Epithelial cell of alveolus of lung (primary cell): ENCODE measurements at places on chromosomes 5 and 9. TPM values are rescaled to one million over a fixed set of nuclear protein-coding genes. Genes with fewer than 3 reads are reported as not detected.

Gene CER1
- total RNA-seq = not detected in 2 replicates

Gene C6
- 1.2 TPM in 1 of 2 replicates, not detected in the other for total RNA-seq

Gene MUSK
- under 0.01 and 0.40 TPM in 2 replicates for total RNA-seq

Gene MED27
- 29.7 and 33.4 TPM in 2 replicates for total RNA-seq

Gene SNAPC3
- 22.2 and 43.3 TPM in 2 replicates for total RNA-seq

Gene PALM2AKAP2
- 11.9 and 16.3 TPM in 2 replicates for total RNA-seq

Gene TRIP13
- 6.1 and 28.8 TPM in 2 replicates for total RNA-seq

Gene C5orf34
- 3.6 and 8.2 TPM in 2 replicates for total RNA-seq
